ENCODE measurements at places on chromosomes 1 and 21. TPM values are rescaled to one million over a fixed set of nuclear protein-coding genes. Genes with fewer than 3 reads are reported as not detected.
A peak's percentile ranks its signal among the peaks of the same experiment; 100 is the strongest.

- no peak overlapping the region for H3K4me3 ChIP-seq
- no peaks in the 10 kb centered on the region for H3K27me3 ChIP-seq
- H3K27ac ChIP-seq: peak overlapping the region; percentile 49
These were observed 20.5 kb upstream of the CNN3 start for GRCh38 chr1:94947437-94947836.

- no peaks in the 10 kb centered on the region for H3K36me3 ChIP-seq
- H3K4me1 ChIP-seq: no peaks in the 10 kb centered on the region
- H3K27me3 ChIP-seq: peaks cover 51% of the 10 kb centered on the region
- no peak overlapping the region for H3K27ac ChIP-seq
- DNase-seq: no peak
These were observed 78.3 kb upstream of the NFASC start for GRCh38 chr1:204792354-204792692.

- peaks cover 14% of the 10 kb centered on the region for H3K36me3 ChIP-seq
- H3K27me3 ChIP-seq: no peaks in the 10 kb centered on the region
- H3K27ac ChIP-seq: peak overlapping the region; percentile 98
- H3K4me1 ChIP-seq: peaks cover 27% of the 10 kb centered on the region
These were observed 517 bp upstream of the H3-3A start for GRCh38 chr1:226061841-226062557.

GRCh38 chr1:119005724-119006405, 17.7 kb upstream of the TBX15 start:
- H3K4me1 ChIP-seq: peaks cover 30% of the 10 kb centered on the region
- H3K27ac ChIP-seq: no peak overlapping the region

DNA sequence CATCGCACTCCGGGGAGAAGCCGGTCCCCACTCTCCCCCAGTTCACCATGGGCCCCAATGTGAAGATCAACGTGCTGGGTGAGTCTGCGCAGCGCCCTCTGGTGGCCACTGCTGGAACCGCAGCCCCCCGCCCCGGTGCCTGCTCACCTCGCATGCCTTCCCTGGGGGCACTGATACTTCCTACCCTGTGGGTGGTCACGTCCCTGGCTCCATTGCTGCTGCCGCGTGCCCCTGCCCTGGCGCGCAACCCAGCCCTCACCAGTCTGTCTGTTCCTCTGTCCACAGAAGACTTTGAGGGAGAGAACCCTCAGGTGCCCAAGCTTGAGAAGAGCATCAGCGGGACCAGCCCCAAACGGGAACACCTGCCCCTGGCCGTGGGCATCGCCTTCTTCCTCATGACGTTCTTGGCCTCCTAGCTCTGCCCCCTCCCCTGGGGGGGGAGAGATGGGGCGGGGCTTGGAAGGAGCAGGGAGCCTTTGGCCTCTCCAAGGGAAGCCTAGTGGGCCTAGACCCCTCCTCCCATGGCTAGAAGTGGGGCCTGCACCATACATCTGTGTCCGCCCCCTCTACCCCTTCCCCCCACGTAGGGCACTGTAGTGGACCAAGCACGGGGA, 7.6 kb downstream of the EFNA3 start:
- no peaks in the 10 kb centered on the region for H3K36me3 ChIP-seq
- peaks cover 49% of the 10 kb centered on the region for H3K4me1 ChIP-seq
- H3K4me3 ChIP-seq: peak overlapping the region; percentile 60
- peak; percentile 75 for DNase-seq
- H3K27ac ChIP-seq: peak overlapping the region; percentile 93

- no peaks in the 10 kb centered on the region for H3K27me3 ChIP-seq
- H3K4me3 ChIP-seq: no peak overlapping the region
- peak; percentile 88 for DNase-seq
- no peaks in the 10 kb centered on the region for H3K36me3 ChIP-seq
These were observed 100.7 kb upstream of the SPATA6 start for GRCh38 chr1:48572646-48573258.

DNA sequence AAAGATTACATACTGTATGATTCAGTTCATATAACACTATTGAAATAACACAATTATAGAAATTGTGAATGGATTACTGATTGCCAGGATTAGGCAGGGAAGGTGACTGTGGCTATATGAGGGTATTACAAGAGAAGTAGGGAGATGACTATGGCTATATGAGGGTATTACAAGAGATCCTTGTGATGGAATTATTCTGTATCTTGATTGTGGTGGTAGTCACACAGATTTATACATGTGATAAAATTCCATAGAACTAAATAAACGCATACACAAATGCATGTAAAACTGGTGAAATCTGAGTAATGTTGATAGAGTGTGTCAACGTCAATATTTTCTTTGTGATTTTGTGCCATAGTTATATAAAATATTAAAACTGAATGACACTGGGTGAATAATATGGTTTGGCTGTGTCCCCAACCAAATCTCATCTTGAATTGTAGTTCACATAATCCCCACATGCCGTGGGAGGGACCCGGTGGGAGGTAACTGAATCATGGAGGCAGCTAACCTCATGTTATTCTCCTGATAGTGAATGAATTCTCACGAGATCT, 615.6 kb upstream of the PKN2 start:
- no peaks in the 10 kb centered on the region for H3K4me1 ChIP-seq
- no peak overlapping the region for H3K4me3 ChIP-seq
- DNase-seq: no peak
- H3K27ac ChIP-seq: no peak overlapping the region
- no peaks in the 10 kb centered on the region for H3K27me3 ChIP-seq

DNA sequence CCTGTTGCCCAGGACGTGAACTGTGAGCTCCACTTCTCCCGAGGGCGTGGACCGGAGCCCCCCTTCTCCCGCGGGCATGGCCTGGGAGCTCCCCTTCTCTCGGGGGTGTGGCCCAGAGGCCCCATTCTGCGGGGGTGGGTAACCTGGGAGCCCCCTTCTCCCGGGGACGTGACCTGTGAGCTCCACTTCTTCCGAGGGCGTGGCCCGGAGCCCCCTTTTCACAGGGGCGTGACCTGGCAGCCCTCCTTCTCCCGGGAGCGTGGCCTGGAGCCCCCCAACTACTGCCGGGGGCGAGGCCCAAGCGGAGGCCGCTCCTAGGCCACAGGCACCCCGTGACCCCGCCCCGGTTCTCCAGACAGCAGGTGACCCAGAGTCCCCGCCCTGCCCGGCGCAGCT, 320 bp downstream of the C1orf174 start:
- peaks cover 14% of the 10 kb centered on the region for H3K36me3 ChIP-seq
- H3K27ac ChIP-seq: peak overlapping the region; percentile 96
- DNase-seq: no peak
- peaks cover 9% of the 10 kb centered on the region for H3K4me1 ChIP-seq

GRCh38 chr1:149967646-149968045, 31.0 kb upstream of the MTMR11 start:
- H3K4me1 ChIP-seq: peaks cover 7% of the 10 kb centered on the region
- no peak overlapping the region for H3K27ac ChIP-seq
- peaks cover 93% of the 10 kb centered on the region for H3K36me3 ChIP-seq
- H3K27me3 ChIP-seq: no peaks in the 10 kb centered on the region

- H3K27me3 ChIP-seq: no peaks in the 10 kb centered on the region
- H3K4me3 ChIP-seq: no peak overlapping the region
- H3K36me3 ChIP-seq: no peaks in the 10 kb centered on the region
- H3K4me1 ChIP-seq: no peaks in the 10 kb centered on the region
- H3K27ac ChIP-seq: no peak overlapping the region
These were observed 635.6 kb upstream of the NEGR1 start for GRCh38 chr1:72917920-72918319.

DNA sequence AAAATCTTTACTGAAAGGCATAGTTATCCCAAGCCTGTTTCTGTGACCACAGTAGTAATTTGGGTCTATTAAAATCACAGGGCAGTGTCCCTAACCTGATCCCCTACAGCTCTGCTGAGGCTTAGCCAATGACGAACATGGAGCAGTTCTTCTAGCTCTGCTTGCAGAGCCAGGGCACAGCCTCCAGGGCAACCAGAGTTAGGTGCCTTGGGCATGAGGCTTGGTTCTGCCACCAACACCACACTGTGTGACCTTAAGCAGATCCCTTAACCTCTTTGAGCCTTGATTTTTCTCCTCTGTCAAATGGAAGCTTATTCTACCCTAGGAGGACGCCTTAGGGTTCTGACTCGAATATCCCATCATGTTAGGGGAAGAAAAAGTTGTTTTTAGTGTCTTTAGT, 86.7 kb upstream of the TLR5 start:
- H3K27me3 ChIP-seq: no peaks in the 10 kb centered on the region
- H3K4me3 ChIP-seq: no peak overlapping the region
- DNase-seq: no peak
- H3K4me1 ChIP-seq: peaks cover 14% of the 10 kb centered on the region

GRCh38 chr21:22393324-22393723, 1395.1 kb downstream of the NCAM2 start:
- H3K27ac ChIP-seq: no peak overlapping the region
- no peaks in the 10 kb centered on the region for H3K36me3 ChIP-seq
- DNase-seq: no peak
- H3K27me3 ChIP-seq: no peaks in the 10 kb centered on the region
- H3K4me3 ChIP-seq: no peak overlapping the region

DNA sequence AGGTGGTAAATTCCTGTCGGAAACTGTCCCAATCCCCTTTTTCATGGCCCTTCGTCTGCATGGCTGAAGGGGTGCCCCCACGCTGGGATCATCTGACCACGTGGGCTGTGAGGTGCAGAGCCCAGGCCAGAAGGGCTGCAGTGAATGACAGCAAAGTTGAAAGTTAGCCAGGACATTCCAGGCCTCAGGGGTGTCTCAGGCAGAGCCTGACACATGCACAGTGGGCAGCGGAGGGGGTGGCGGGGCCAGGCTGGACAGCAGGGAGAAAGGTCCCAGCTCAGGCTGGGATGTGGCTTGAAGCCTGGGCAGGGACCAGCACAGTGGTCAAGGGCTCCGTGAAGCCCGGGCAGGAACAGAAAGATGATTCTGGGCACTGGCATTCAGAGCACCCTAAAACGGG, 49.6 kb downstream of the GRIK3 start:
- no peaks in the 10 kb centered on the region for H3K36me3 ChIP-seq
- H3K27me3 ChIP-seq: peaks cover 8% of the 10 kb centered on the region
- no peaks in the 10 kb centered on the region for H3K4me1 ChIP-seq
- DNase-seq: no peak
- H3K4me3 ChIP-seq: no peak overlapping the region
- H3K27ac ChIP-seq: no peak overlapping the region

DNA sequence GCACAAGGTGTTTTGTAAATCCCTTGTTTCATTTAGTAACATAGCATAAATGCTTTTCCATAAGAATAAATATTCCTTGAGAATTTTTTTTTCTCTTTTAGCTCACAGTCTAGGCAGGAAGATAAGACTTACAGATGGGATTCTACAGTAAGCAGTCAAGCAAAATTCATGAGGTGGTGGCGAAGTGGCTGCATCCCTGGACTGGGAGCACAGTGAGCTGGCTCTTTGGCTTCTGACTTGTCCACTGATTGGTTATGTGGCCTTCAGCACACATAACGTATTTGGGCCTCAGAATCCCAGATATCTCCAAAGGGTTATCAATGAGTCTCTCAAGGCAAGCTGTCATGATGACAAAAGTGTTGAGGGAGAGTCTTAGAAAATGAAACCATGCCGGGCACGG, 99.8 kb downstream of the EBNA1BP2 start:
- DNase-seq: no peak
- H3K27ac ChIP-seq: no peak overlapping the region
- H3K4me1 ChIP-seq: peaks cover 20% of the 10 kb centered on the region
- H3K4me3 ChIP-seq: no peak overlapping the region

GRCh38 chr1:210218047-210218446, 14.5 kb upstream of the SERTAD4 start:
- DNase-seq: no peak
- H3K4me1 ChIP-seq: peaks cover 10% of the 10 kb centered on the region
- H3K4me3 ChIP-seq: no peak overlapping the region
- no peaks in the 10 kb centered on the region for H3K36me3 ChIP-seq

GRCh38 chr1:57101209-57101608, 135.4 kb upstream of the C8B start:
- H3K27me3 ChIP-seq: no peaks in the 10 kb centered on the region
- DNase-seq: no peak
- H3K27ac ChIP-seq: no peak overlapping the region
- no peak overlapping the region for H3K4me3 ChIP-seq
- no peaks in the 10 kb centered on the region for H3K4me1 ChIP-seq

DNA sequence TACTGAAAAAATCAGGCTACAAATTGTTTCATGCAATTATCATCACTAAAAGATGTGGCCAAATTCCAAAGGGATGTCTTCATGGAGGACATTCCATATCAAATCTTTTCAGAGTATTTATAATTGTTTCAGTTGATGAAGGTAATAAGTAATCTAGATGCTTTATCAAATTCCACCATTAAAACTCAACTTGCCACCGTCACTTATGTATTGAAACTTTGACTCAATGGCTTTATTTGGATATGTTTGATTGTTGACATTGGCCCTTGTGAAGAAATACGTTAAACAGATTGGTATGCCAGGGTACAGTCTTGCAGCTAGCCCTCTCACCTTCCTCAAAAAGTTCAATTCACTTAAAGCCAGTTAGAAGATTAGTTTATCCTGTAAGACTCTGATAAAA, 32.2 kb upstream of the PALMD start:
- H3K4me3 ChIP-seq: no peak overlapping the region
- no peak for DNase-seq
- no peaks in the 10 kb centered on the region for H3K27me3 ChIP-seq
- H3K36me3 ChIP-seq: no peaks in the 10 kb centered on the region
- H3K27ac ChIP-seq: no peak overlapping the region

DNA sequence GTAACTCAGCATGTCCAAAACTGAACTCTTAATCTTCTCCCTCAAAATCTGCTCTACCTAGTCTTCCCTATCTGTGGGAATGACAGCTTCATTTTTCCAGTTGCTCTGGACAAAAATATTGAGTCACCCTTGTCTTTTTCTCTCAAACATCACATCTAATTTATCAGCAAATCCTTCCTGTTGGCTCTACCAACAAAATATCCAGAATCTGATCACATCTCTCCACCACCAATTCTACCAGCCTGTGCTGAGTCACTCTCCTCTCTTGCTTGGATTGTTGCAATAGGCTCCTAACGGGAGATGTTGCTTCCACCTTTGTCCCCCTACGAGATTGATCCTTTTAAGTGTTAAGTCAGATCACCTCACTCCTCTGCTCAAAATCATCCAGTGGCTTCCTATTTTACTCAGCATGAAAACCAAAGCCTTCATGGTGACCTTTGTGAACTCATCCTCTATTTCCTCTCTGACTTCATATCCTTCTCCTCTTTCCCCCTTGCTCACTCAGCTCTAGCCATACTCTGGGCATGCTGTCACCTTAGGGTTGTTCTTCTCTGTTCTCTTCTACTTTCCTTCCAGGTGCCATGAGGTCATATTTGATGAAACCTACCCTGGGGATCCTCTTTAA, 21.5 kb upstream of the SMYD2 start:
- no peak overlapping the region for H3K4me3 ChIP-seq
- no peaks in the 10 kb centered on the region for H3K36me3 ChIP-seq
- no peak for DNase-seq
- H3K27me3 ChIP-seq: peaks cover 60% of the 10 kb centered on the region
- H3K4me1 ChIP-seq: no peaks in the 10 kb centered on the region
- no peak overlapping the region for H3K27ac ChIP-seq

SVBP gene
- total RNA-seq: 14.1 TPM

SLC44A5 gene
- total RNA-seq: not detected

WDR64 gene
- not detected for total RNA-seq

S100A9 gene
- total RNA-seq: 298 TPM

NUDT4B gene
- total RNA-seq: not detected

MAP3K6 gene
- 25.8 TPM for total RNA-seq

SPATA21 gene
- total RNA-seq: not detected

OR2G6 gene
- total RNA-seq: not detected

NPHS2 gene
- total RNA-seq: not detected

KIAA0040 gene
- total RNA-seq: 16.2 TPM

SH2D1B gene
- 0.73 TPM for total RNA-seq

GJA9 gene
- total RNA-seq: not detected

CLCA2 gene
- total RNA-seq: not detected

Data from stomach (tissue), 19 donors.